CD4-positive, alpha-beta T cell treated with Interferon gamma for 1 hour (primary cell): ENCODE measurements at places on chromosomes 12 and 14.

DNA sequence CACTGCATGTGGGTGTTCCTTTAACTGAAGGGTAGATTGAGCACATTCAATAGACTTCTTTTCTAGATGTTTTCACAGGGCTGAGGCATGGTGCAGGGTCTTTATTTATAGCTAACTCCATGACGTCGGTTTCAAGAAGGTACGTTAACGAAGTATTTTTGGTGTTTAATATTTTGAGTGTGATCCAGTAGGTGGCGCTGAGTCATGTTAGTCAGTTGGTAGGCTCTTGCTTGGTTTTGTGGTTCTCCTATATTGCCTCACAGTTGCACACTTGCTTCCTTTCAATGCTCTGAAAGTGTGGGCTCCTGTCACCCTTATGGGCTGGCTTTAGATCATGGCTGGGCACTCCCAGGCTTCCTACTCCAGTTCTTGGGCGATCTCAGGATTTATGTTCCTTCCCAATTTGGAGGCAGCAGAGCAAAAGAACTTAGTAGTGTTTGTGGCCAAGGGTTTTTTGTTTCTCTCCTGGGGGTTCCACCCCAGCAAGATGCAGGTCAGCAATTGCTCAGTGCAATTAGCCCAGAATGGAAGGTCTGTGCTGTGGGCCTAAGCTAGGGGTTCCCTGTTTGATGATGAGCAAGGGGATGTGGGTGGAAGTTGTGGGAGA, 471.6 kb upstream of the FOXG1 start:
- DNase-seq, result no peak

GRCh38 chr12:79420146-79420618, 270.6 kb downstream of the PAWR start:
- no peak for DNase-seq

GRCh38 chr12:32987512-32987911, 90.9 kb upstream of the PKP2 start:
- DNase-seq, result no peak

GRCh38 chr12:6603095-6603567, 4.0 kb downstream of the CHD4 start:
- DNase-seq, result peak; percentile 38

DNA sequence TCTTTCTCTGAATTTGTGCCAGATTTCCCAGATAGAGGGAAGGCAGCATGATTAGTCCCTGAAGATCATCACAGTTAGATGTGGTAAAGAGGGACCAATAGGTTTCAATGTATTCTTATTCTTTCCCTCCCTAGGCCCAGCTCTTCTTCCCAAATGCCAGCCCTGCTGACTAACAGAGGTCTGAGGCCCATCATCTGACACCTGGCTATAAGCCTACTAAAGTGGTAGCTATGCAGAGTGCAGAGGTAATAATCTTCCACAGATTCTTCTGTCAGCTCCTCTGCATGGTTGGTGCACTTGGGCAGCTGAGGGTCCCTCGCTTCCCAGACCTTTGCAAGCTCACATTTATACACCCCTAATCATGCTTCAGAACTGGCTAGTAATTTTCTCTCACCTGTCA, 63.7 kb upstream of the PZP start:
- no peak for DNase-seq

GRCh38 chr14:50560931-50561285, 963 bp downstream of the ATL1 start:
- DNase-seq, result peak; percentile 22

- DNase-seq, result no peak
These were observed 84.2 kb upstream of the FICD start for GRCh38 chr12:108430926-108431325.

DNA sequence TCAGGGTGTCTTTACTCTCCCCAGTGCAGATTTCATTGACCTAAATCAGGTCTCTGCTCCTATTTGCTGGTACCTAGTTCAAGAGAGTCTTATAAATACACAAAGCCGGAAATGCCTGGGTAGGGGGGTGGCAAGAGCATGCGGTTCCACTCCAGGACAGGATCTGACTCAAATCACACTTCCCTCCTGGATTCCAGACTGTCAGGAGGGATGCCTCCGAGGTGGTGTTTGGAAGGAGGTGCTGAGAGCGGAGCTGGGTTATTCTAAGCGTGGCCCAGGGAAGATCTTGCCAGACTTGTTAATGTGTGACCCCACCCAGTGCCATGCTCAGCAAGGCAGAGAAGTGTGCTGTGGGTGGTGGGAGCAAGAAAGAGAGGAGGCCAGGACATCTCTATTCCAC, 49.8 kb downstream of the B4GALNT3 start:
- DNase-seq, result no peak

GRCh38 chr12:95599880-95600279, 48.6 kb upstream of the USP44 start:
- no peak for DNase-seq

GRCh38 chr14:58667900-58668299, 30.1 kb downstream of the DACT1 start:
- DNase-seq, result no peak

- DNase-seq, result peak; percentile 81
These were observed 26.2 kb downstream of the GLRX5 start for GRCh38 chr14:95561001-95561412.

DNA sequence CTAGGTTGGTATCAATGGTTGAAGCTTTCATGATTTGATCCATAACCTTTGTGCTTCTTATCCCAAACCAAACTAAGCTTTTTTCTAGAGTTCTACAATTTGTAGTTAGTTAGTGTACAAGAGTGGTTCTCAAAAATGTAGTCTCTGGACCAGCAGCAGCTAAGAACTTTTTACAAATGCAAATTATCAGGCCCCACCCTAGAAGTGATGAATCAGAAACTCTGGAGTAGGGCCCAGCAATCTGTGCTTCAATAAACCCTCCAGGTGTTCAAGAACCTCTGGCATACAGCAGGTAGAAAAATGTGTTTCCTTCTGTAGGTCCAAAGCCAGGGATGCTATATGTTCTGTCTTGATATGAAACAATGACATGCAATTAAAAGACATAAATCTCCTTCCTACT, 26.1 kb upstream of the ACTR6 start:
- no peak for DNase-seq

GRCh38 chr12:120674097-120674636, 12.8 kb upstream of the MLEC start:
- DNase-seq, result peak; percentile 24

GRCh38 chr12:8911606-8912268, 2.6 kb upstream of the PHC1 start:
- no peak for DNase-seq

GRCh38 chr14:72549026-72549425, 344.9 kb downstream of the DPF3 start:
- DNase-seq, result no peak

GRCh38 chr12:6235499-6235898, 35.3 kb downstream of the CD9 start:
- no peak for DNase-seq

- DNase-seq, result no peak
These were observed 50.9 kb upstream of the VASH1 start for GRCh38 chr14:76710056-76711010.

DNA sequence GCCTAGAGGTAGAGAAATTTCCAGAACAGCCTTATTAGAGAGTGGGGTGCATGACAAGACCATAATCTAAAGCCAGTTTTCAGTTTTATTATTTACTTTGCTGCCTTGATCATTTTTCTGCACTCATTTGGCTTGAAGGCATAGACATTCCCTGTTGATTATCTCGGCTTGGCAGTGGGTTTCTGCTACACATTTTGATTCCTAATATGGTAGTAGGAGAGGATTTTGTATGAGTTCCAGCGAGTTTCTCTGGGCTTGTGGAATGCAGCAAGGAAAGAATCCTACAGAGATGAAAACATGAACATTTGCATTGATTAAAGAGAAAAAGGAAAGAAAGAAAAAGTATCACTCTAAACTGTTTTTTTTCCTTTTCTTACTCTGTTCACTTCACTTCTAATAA, 281.2 kb downstream of the PAWR start:
- DNase-seq, result no peak

GRCh38 chr14:61744238-61744637, 18.0 kb upstream of the SNAPC1 start:
- no peak for DNase-seq

DNA sequence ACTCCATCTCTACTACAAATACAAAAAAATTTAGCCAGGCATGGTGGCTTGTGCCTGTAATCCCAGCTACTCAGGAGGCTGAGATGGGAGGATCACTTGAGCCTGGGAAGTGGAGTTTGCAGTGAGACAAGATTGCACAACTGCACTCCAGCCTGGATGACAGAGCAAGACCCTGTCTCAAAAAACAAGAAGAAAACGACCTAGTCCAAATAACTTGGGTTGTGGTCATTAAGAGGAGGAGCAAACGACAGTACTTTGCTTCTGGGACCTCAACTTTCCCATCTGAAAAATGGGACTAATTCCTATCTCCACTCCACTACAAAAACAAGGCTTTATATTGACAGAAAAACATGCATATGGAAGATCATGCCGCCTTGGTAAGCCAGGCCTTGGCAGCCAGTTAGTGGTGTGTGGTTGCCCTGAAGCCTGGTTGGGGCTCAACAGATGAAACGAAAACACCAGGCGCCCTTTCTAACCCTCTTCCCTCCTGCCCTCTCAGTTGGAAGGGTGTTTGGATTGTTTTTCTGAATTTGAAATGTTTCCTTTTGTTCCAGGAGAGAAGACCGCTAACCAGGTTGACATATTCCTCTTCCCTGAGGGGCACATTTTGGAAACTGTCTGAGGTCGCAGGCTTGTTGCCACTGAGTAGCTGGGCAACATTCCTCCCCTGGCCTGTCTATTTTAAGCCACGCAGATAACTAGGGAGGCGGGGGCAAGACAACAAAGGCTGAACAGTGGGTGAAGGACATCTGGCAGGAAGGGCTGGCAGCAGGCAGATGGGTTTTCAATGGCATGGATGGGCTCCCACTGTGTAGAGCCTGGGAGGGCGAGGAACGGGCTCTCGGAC, 13.7 kb upstream of the VPS37B start:
- no peak for DNase-seq

DNA sequence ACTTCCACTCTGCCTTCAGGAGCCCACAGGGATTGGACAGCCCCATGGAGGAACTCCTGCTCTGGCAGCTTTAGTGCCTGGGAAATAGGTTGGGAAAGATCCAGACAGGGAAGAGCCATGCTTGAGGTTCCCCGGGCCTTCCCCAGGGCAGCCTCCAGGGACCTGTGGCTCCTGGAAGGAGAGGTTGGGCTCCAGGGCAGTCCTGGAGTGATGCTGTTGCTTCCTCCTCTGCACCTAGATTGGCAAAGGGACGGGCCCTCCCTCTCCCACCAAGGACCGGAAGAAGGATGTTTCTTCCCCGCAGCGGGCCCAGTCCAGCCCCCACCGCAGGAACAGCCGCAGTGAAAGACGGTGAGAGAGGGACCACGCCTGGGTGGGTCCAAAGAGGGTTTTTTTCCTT, 16.5 kb downstream of the VASH1 start:
- DNase-seq, result no peak

DNA sequence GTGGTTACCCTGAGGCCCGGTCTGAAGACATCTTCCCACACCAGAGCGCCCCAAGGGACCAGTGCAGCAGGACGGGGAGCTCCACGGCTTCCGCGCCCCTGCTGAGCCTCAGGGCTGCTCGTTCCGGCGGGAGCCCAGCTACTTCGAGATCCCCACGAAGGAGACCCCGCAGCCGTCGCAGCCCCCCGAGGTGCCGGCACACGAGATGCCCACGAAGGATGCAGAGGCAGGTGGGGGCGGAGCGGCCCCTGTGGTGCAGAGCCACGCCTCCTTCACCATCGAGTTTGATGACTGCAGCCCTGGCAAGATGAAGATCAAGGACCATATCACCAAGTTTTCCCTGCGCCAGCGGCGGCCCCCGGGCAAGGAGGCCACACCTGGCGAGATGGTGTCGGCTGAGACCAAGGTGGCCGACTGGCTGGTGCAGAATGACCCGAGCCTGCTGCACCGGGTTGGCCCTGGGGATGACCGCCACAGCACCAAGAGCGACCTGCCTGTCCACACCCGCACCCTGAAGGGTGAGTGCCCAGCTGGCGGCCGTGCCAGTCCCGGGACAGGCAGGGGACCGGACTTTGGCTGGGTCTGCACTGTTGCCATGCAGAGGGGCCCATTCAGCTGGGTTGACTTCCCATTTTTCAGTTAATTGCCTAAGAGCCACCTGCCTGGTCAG, 18.1 kb downstream of the CEP170B start:
- DNase-seq, result no peak

GRCh38 chr12:46773586-46774321, 52.0 kb downstream of the SLC38A4 start:
- DNase-seq, result no peak

DNA sequence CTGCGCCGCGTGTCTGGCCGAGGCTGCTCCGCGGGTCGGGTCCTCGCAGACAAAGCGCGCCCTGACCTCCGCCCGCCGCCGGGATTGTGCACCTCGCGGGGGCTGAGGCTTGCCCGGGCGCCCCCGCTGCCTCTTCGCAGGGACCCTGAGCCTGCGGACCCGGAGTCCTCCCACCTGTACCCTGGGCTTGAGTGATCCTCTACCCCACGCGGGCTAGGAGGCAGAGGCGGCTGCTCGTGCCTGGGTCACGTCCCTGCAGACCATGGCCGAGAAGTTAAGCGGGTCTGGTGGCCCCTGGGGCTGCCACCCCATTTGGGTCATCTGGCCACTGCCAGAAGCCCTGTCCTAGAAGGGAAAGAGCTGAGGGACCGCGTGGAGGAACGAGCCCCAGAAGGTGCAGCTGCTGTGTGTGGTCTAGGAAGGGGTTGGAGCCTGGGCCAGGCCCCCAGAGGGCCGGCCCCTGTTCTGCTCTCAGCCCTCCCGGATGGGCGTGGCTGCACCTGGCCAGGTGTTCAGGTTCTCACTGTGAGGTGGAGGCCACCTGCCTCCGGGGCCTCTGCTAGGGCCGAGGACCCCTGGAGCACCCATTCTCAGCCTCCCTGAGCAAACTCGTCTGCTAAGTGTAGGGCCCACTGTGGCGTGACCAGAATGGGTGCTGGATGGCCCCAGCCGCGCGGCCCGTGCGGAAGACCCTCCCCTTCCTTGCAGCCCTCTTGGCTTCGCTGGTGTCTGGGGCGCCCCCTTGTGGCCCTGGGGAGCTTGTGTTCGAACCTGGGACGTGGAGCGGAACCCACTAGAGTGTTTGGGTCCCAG, 49.6 kb downstream of the LRCOL1 start:
- DNase-seq, result peak; percentile 71

DNA sequence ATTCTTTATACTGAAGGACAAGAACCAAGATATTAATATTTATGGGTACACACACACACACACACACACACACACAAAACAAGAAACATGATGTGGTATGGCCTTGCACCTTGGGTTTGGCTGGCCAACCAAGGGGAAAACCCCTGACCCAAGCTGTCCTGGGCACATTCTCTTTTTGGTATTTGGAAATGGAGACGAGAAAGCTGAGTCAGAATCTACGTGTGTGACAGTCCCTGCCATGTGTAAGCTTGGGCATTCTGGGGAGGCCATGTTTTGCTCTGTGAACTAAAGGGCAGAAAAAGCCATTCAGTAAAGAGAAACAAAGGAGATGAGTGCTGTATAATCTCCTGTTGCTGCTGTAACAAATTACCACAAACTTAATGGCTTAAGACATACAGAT, 35.6 kb downstream of the PTGER2 start:
- DNase-seq, result no peak

GRCh38 chr12:59403259-59403932, 192.4 kb upstream of the SLC16A7 start:
- peak; percentile 6 for DNase-seq

GRCh38 chr12:12819221-12819620, 6.1 kb downstream of the DDX47 start:
- no peak for DNase-seq
